ENCODE measurements at places on chromosomes 6 and 20. TPM values are rescaled to one million over a fixed set of nuclear protein-coding genes. Genes with fewer than 3 reads are reported as not detected.
A peak's percentile ranks its signal among the peaks of the same experiment; 100 is the strongest.

DNA sequence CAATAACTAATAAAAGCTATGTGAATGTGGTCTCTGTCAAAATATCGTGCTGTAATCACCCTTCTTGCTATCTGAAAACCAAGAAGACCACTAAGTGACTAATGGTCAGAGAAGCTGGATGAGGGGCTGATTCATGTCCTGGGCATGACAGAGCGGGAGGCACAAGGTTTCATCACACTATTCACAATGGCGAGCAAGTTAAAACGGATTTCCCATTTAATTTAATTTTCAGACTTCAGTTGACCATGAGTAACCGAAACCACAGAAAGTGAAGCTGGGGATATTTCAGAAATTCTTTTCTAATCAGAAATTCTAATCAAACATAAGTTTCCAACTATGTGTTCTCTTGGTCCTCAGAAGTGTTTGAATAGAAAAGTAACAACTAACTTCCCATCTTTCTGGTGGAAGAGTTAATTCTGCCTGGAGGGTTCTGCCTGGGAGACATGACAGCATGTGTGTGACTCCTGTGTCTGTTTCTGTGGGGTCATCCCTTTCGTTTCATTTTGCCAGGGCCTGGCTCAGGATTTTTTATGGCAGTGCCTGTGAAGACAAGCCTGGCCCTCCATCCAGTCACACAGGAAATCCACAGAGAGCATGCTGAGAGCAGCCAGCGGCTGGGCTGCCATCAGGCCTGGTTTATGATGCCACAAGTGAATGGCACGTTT, 98.9 kb downstream of the FAM120B start:
- DNase-seq: no peak

DNA sequence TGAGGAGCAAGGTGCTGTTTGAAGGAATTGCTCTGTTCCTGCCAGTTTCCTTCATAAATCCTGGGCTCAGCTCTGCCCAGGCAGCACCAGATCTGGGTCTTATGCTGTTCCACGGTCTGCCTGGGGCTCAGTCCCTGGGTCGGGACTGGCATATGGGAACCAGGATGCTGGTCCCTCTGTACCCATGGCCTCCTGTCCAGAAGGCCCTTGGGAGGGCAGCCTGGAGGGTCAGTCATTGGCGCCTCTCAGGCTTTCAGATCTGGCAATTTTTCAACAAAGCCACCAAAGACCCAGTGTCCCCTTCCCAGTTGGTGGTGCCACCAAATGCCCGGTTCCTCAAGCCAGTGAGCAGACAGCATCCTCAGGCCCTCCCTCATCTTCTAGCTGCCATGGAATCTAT, 232.7 kb upstream of the SULF2 start:
- no peak for DNase-seq

Gene CYP24A1
- polyA plus RNA-seq: 0.74 TPM

- DNase-seq: no peak
Observed at GRCh38 chr6:148611213-148611612, 135.6 kb upstream of the UST start.

GRCh38 chr6:151101816-151102694, 137.7 kb upstream of the AKAP12 start:
- no peak for DNase-seq

DNA sequence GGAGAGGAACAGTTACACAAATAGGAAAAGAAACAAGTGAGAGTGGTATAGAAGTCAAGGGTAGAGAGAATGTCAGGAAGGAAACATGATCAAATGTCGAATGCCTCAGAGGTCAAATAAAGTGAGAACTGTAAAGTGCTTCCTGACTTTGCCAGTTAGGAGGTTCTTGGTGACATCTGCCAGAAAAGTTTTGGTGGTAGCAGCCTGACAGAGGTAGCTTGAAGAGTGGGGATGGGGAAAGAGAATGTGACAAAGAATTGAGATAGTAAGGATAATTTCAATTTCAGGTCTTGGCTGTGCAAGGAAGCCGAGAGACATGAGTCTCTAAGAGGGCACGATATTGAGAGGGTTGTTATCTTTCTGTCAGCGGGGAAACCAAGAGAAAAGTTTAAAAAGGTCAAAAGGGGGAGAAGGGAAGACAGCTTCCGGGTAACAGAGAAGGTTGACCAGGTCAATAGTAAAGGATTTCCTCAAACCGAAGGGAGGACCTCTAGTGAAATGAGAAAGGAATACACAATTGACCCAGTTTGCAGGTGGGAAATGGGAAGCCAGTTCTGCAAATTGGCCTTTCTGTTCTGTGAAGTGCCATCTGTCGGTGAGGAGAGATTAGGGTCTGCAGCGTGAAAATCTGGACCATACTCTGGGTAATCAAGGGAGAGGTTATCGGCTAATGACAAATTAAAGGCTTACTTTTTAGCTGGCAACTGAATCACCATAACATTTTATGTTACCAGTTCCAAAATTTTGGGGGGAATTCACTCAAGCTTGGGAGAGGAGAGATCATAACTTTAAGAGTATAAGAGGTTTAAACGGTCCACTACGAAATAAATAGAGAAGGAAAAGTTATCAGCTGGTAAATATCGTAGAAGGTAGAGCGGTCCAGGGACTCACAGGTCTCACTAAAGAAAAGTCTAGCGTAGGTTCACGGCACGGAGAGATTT, 973 bp upstream of the BRD2 start:
- peak; percentile 60 for DNase-seq

DNA sequence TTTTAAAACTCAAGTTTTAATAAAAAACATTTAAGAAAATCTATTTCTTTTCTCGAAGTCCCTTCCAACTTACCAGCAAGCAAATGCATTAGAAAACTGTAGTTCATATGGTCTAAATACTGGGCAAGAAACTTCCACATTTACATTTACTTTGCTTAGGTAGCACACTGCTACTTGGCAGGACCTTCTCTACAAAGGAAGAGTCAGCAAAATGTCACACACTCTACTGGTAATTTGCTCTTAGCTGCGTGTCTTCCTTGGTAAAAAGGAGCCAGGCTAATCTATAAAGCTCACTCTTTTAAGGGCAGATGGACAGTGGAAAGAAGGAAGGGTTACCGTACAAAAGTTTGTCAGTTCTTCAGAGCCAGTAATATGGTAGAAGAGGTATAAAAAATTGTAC, 45.7 kb downstream of the MAP3K7 start:
- no peak for DNase-seq

DNA sequence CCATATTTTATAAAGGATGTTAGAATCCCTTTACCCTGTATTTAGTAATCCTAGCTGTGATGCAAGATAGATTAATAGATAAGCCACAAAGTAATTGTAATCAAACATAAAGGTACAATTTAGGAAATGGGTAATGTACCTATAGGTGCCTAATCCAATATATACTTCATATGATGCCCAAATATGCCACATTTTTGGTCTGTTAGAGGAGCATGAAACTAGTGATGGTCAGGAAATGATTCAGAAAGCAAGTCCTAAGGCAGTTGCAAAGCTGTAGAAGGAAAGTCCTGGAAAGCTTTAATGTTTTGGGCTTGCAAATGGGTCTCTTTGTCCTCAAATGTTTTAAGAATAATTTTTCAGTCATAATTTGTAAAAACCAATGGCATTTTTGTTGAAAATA, 76.6 kb upstream of the PTPRK start:
- no peak for DNase-seq

DNA sequence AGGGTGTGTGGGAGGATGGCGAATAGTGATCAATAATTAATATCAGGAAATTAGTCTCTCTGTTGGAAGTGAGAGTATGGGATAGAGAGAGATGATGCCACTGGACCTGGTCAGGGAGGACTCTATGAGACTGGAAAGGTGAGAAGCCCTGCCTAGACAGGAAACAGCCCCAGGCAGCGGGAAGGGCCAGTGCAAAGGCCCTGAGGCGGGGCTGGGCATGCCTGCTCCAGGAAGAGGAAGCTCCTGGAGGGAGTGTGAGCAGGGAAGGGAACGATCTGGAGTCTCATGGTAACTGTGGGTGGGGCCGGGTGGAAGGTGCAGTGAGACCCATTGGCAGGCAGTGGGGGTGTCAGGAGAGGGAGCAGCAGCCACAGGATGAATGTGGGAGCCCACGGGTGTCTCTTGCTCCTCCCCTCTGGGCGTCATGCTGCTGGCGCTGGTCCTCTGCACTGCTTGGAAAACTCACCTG, 1.8 kb upstream of the CST3 start:
- no peak for DNase-seq
